Kidney (tissue), 22 donors: ENCODE measurements at places on chromosomes 3 and 15.

- DNase-seq: no peak
Observed at GRCh38 chr15:33587773-33588172, 277.0 kb downstream of the RYR3 start.

- peak; percentile 44 for DNase-seq
Observed at GRCh38 chr3:134279466-134279865, 28.8 kb upstream of the RYK start.

GRCh38 chr3:194395778-194396538, 3.1 kb downstream of the GP5 start:
- peak; percentile 91 for DNase-seq

GRCh38 chr15:73647259-73648013, 14.2 kb upstream of the NPTN start:
- DNase-seq: no peak

GRCh38 chr3:55487381-55488241, 505 bp upstream of the WNT5A start:
- DNase-seq: peak; percentile 36

DNA sequence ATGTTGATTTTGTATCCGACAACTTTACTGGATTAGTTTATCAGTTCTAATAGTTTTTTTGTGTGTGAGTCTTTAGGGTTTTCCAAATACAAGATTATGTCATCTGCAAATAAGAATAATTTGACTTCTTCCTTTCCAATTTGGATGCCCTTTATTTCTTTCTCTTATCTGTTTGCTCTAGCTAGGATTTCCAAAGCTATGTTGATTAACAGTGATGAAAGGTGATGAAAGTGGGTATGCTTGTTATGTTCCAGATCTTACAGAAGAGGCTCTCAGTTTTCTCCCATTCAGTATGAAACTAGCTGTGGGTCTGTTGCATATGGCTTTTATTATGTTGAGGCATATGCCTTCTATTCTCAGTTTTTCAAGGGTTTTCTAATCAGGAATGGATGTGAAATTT, 56.4 kb upstream of the CHRNB4 start:
- DNase-seq: no peak

GRCh38 chr15:90994059-90994416, 297 bp downstream of the PRC1 start:
- no peak for DNase-seq

GRCh38 chr3:89419647-89420241, 312.3 kb downstream of the EPHA3 start:
- no peak for DNase-seq

DNA sequence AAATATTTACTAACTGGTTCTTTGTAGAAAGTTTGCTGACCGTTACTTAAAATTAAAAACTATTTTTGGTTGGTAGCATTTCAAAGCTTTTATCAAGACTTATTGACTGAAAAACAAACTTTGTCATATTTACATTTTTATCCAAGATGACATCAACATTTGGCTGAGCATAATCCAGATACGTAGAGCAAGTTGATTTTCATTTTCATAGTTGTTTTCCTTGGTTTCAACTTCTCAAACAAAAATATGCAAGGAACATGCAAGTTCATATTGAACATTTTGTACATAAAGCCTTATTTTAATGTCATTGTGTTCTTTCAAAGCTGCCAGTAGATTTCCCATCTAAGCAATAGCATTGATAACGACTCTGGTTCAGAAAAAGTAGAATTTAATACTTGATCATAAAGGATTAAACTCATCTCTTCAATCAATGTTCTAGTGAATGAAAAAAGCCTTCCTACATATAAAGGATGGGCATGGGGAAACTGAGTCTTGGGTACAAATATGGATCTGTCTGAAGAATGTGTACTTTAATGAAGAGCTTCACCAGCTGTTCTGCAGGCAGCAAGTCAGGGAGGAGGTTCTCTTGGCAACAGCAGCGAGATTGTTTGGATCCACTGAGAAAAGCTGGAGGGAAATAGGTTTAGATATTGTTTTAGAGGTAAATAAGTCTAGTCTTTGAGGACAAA, 5.6 kb downstream of the RAB8B start:
- no peak for DNase-seq

DNA sequence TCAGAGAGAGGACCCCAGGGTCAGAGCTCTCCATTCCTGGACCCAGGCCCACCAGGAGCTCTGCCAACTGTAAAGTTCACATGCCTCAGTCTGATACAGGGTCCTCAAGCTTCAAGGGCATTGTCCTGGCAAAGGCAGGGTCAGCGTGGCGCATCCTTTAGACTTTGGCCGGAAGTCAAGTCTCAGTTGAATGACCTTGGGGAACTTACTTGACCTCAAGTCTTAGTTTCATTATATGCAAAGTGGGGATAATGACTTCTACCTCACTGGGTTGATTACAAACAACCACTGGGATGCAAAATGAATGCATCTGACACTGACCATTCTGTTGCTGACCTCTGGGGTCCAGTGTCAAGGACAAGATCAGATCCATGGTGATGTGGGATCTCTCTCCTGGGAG, 70.6 kb upstream of the CTSH start:
- DNase-seq: no peak

DNA sequence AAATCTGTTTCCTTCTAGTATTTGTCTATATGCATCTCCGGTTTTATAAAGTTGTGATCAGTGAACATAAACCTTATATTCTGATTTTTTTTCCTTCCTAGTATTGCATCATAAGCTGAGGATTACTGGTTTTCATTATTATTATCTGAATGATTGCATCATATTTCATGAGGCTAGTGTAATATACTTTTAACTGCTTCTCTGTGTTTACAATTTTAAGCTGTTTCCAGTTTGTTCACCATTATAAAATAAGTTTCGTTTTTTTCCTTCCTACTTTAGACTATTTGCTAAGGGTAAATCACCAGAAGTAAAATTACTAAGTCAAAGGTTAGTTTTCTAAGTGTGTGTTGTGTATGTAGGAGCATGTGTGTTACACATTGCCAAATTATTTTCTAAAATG, 20.2 kb downstream of the SEMA6D start:
- no peak for DNase-seq

GRCh38 chr3:168168743-168169142, 73.0 kb upstream of the GOLIM4 start:
- no peak for DNase-seq

GRCh38 chr3:112456147-112456546, 43.1 kb downstream of the BTLA start:
- DNase-seq: no peak
